A549 treated with Hydrocortisone at 1 μM for 4 hours (cell line): ENCODE measurements at places on chromosomes 3 and 15. TPM values are rescaled to one million over a fixed set of nuclear protein-coding genes. Genes with fewer than 3 reads are reported as not detected.

Gene IFRD2
- 74.0 to 96.1 TPM (median 89.5 TPM) in 5 replicates for total RNA-seq

Gene ZNF620
- total RNA-seq = 1.3 to 1.9 TPM (median 1.7 TPM) in 5 replicates

Gene SENP8
- total RNA-seq = 2.1 to 2.5 TPM (median 2.3 TPM) in 5 replicates

Gene ZPLD1
- total RNA-seq = 0.06 TPM in 1 of 5 replicates, not detected in the others

Gene TRPM1
- not detected in 5 replicates for total RNA-seq

Gene HHLA2
- total RNA-seq = 0.06 to 0.15 TPM (median 0.10 TPM) in 4 of 5 replicates, not detected in the other

Gene SMCO1
- not detected in 5 replicates for total RNA-seq

Gene C2CD4B
- total RNA-seq = 0.15 to 0.32 TPM (median 0.30 TPM) in 5 replicates

Gene C3orf20
- 0.08 TPM in 1 of 5 replicates, not detected in the others for total RNA-seq

Gene CACNA2D2
- total RNA-seq = 0.48 to 0.61 TPM (median 0.59 TPM) in 5 replicates

Gene MON1A
- total RNA-seq = 6.3 to 9.9 TPM (median 8.1 TPM) in 5 replicates

Gene CCNB2
- total RNA-seq = 93.6 to 104 TPM (median 95.4 TPM) in 5 replicates

Gene MUC4
- total RNA-seq = 0.02 to 0.08 TPM (median 0.05 TPM) in 4 of 5 replicates, not detected in the other

Gene IQCF5
- total RNA-seq = not detected in 5 replicates

Gene GTF2E1
- 12.0 to 17.5 TPM (median 13.0 TPM) in 5 replicates for total RNA-seq

Gene MYO5C
- 5.5 to 7.5 TPM (median 6.4 TPM) in 5 replicates for total RNA-seq

Gene GHSR
- total RNA-seq = not detected in 5 replicates

Gene GCNT3
- 121 to 140 TPM (median 128 TPM) in 5 replicates for total RNA-seq

Gene ECE2
- not detected in 5 replicates for total RNA-seq

Gene DPPA4
- not detected in 5 replicates for total RNA-seq

Gene CTXN2
- total RNA-seq = 0.03 to 0.07 TPM in 2 of 5 replicates, not detected in the others

Gene NPHP3
- 6.6 to 8.9 TPM (median 8.6 TPM) in 5 replicates for total RNA-seq

Gene ARPIN
- 9.9 to 15.1 TPM (median 12.5 TPM) in 5 replicates for total RNA-seq

Gene CPN2
- total RNA-seq = not detected in 5 replicates

Gene PRR20G
- total RNA-seq = 0.91 to 2.4 TPM (median 1.9 TPM) in 5 replicates

Gene SERPINI2
- total RNA-seq = not detected in 5 replicates

Gene SAMMSON
- total RNA-seq = not detected in 5 replicates

Gene ACAA1
- total RNA-seq = 41.2 to 47.1 TPM (median 45.2 TPM) in 5 replicates

Gene SLC26A6
- 14.6 to 16.8 TPM (median 15.2 TPM) in 5 replicates for total RNA-seq

Gene STAC
- 1.7 to 2.2 TPM (median 2.0 TPM) in 5 replicates for total RNA-seq
